ENCODE measurements at places on chromosomes 6 and 20.

DNA sequence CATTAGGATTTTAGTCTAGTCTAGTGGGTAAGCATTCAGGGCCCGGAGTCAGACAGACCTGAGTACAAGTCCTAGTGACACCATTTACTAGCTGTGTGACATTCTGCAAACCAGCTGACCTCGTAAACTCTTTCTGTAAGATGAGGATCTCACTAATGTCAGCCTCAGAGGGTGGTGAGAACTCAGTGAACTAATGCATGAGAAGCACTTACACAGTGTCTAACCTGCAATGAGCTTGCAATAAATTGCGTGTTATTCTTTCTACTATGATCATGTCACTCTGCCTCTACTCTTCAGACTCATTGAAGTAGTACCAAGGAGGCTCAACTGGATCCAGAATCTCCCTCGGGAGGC lies 41.1 kb upstream of the ZNF831 start:
- no peak for DNase-seq

GRCh38 chr20:16661756-16662155 lies 68.1 kb upstream of the SNRPB2 start:
- DNase-seq, result no peak

DNA sequence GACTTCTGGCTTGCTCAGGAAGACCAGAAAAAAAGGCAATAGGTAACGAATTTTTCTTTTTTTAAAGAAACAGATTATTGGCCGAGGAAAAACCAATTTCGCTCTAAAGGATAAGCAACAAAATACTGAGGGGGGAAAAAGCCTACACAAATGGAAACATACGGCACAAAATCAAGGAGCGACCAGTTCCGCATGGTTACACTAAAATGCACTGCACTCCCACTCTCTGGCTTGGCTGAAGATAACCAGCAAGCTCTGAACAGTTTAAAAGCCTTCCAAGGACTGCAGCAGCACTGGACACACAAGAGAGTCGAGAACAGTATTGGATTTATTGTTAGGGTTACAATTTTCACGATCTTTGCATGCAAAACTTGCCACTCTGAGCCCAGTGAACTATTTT lies 881 bp upstream of the MAP7 start:
- no peak for DNase-seq

DNA sequence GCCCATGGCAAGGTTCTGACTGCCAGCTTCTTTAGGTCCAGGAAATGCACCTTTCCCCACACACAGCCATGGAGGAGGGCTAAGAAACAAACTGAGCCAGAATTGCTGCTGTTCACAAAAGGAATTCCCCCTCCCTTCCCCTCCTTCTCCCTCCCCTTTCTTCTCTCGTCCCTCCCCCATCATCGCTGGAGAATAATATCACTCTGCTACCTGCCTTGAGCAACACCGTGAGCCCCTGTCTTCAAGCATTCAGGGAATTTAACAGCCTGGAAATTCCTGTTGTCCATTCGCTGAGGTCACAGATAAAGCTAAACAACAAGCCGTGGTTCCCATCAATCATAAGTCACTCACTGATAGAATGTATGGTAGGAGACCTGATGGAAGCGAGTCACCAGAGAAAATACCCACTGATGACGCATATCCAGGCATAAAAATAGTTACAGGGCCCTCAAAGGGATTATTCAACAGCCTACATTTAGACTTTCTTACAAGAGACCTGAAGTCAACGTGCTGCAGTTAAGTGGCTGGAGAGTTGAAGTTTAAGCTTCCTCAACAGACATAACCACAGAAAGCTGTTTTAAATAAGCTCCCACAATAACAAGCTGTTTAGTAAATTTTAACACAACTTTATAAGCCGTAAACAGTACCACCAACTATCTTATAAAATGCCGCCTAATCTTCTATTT lies 59.7 kb downstream of the HIVEP2 start:
- no peak for DNase-seq

GRCh38 chr6:85865420-85866369 lies 223.0 kb upstream of the SYNCRIP start:
- no peak for DNase-seq

DNA sequence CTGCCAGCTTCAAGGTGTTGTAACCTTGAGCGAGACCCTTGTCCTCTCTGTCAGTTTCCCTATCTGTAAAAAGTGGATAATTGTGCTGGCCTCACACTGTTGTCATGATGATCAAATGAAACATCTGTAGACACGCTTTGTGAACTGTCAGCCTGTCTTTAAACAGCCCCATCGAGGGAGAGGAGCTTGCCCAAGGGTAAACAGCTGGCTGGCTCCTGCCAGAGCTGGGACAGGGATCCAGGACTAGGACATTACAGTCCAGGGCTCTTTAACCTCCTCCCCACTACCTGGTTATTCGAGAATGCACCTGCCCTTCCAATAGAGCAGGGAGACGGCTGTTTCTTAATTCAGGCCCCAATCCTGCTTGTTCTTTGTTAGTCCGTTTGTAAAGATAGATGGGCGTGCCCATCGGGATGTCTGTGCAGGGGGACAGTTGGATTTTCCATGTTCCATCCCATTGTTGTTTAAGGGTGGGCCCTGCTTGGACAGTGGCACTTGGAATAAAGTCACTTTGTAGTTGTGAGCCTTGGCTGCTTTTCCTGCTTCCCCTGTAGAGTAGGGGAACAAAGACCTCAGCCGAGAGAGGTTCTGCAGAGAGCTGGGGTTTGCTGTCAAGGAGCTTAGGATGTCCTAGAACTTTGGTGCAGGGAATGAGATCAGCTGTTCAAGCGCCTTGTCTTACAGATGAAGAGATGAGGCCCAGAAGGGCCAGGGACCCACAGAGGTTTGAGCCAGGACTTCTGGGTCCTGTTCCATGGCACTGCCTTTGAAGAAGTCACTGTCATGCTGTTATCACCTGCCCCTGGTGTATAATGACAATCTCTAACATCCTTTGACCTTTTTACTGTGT lies 77.9 kb upstream of the MYL9 start:
- DNase-seq, result no peak

GRCh38 chr6:67541586-67541985 lies 1093.5 kb upstream of the ADGRB3 start:
- DNase-seq, result no peak

Data from activated naive CD4-positive, alpha-beta T cell treated with anti-CD3 and anti-CD28 coated beads, Interleukin-2, amount 50 U/mL, for 72 hours (primary cell).